ENCODE measurements at places on chromosomes 5 and 9. TPM values are rescaled to one million over a fixed set of nuclear protein-coding genes. Genes with fewer than 3 reads are reported as not detected.

DNA sequence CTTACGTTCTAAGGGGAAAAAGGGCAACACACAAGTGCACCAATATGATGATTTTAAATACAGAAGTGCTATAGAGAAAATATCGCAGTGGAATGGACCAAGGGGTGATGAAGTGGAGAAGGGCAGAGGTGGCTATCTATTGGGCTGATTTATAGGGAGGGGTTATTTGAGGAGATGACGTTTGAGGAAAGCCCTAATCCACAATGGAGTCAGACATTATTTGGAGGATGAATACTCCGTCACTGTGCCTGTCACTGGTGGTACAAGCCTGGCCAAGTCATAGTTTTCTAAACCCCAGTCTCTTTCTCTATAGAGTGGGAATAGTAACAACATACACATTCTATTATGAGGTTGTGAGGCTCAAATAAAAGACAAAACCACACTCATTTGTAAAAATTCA is 48.5 kb downstream of the MEF2C start:
- no peak for DNase-seq

- DNase-seq: no peak
These were observed 8.3 kb upstream of the SLC25A48 start for GRCh38 chr5:135826221-135826525.

GRCh38 chr5:10885026-10885425 is 124.0 kb upstream of the DAP start:
- no peak for DNase-seq

C9orf50 gene
- 1.0 TPM for total RNA-seq

PRUNE2 gene
- 91.7 TPM for total RNA-seq

SYNPO gene
- 123 TPM for total RNA-seq

DNA sequence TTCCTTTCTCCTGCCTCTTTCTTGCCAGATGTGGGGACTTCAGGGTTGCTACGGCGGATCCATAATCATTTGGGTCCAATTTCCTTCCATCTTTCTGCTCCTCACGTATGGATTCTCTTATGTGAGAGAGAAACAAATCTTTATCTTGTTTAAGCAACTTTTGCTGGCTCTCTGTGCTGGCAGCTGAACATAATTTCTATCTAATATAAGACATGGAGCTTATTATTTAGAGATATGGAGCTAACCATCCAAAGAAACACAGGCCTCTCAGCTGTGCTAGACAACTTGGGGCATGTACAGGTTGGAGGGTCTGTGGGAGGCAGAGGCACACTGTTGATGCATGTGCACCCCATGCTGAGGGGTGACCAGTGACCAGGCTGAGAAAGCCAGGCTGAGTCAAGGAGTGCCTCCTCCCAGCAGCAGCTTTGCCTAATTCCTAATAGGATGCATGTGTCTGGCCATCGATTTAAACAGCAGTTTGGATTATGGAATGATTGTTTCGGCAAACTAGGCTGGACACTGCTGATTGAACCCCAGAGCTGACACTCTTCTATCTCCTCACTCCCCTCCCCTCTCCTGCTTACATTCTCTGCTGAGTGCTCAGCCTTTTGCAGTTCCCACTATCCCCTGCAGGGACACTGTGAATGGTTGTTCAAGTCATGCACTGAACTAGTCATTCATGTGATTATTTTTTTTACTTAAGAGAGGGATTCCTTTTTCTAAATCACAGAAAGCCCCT is 195.8 kb downstream of the ERCC6L2 start:
- no peak for DNase-seq

DNA sequence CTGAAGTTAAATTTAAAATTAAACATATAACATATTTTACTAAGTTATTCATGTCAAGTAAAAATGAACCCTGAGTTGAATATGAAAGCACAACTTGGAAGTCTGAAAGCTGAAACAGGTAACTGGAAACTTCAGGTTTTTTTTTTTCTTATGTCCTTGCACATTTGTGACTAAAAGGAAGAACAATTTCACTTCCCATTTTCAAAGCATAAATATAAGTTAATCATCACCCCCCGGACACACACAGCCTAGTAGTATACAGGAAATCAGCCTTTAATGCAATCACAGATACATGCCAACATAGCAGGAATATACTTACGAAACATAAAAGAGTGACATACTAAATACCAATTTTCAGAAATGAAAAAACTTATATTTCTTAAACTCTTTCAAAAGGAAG is 225.9 kb downstream of the RFX3 start:
- DNase-seq: no peak

GABRP gene
- 44.3 TPM for total RNA-seq

GRCh38 chr5:170508660-170509347 is 5.0 kb downstream of the KCNIP1 start:
- no peak for DNase-seq

GRCh38 chr5:143143973-143144372 is 259.5 kb downstream of the NR3C1 start:
- no peak for DNase-seq

GRCh38 chr5:149345147-149345891 is at the start of gene GRPEL2:
TSS of gene GRPEL2 (plus strand) at chr5:149345499. CDS start at chr5:149345540, 41 bp downstream.
- DNase-seq: peak; percentile 96

DNA sequence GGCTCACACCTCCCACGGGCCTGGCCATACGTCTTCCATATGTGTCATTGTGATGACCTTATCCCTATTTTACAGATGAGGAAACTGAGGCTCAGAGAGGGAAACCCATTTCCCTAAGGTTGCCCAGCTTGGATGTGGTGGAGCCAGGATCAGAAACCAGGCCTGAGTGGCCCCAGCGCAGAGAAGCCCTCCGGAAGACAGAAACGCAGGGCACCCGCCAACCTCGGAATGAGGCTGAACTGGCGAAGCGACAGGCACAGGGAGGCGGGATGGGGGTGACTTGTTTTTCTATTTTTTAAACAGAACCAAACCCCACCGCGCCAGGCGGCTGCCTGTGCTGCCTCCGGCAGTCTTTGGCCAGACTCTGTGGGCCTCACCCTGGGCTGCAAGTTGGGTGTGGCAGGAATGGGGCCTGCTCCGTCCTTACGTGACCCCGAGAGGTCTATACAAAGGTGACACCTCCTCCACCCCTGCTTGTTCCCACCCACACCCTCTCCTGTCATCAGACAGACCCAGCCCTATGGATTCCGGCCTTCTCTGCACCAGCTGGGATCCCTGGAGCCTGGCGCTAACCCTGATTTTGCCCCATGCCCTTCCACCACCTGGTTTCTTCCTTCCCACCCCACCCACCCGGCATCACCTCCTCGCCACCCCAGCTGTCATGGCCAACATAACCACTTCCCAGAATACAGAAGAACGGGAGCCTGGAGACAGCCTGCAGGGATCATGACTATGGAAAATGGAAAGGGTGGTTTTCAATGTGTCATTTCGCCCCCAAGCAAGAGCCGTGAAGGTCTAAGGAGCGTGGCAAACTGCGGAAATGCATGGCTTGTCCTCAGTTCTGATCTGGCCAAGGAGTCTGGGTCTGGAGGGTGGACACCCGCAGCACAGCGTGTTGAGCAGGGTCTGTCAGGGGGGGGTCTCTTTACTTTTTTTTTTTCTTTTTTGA is 23.6 kb downstream of the PLPP7 start:
- no peak for DNase-seq

ARSI gene
- 2.2 TPM for total RNA-seq

- no peak for DNase-seq
These were observed 2.7 kb downstream of the TNC start for GRCh38 chr9:115115117-115115880.

DNA sequence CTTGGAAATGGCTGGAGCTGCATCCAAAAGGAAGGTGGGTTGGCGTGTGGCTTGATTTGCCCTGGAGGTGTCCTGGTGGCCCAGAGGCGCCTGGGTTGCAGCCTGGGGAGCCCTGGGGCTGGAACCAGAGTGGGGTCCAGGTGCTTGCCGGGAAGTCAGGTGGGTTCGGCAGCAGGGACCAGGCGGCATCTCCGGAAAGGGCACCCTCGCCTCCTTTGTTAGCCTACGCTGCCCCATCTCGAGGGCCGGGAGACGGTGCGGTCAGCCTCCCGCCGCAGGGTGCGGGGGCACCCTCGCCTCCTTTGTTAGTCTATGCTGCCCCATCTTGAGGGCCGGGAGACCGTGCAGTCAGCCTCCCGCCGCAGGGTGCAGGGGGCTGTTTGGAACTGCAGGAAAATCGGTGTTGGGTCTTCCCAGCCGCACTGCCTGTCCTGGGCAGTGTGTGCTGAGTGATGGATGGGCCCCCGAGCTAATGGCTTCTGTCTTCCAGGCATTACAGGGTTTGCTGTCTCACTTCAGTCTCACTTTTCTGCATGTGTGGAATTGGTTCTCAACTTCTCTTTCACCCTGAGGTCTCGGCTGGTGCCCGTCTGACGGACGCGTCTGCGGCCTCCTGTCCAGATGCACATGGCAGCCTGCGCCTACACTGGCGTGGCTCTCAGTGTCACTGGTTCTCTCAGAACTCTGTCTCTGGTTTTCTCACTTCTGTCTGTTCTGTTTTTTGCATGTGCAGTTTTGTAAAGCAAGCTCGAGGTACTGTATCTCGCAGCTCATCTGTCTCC is 139.0 kb downstream of the CACNA1B start:
- no peak for DNase-seq

EGFLAM gene
- total RNA-seq: 4.3 TPM

Measured in mucosa of gallbladder (tissue), 1 donor.